ENCODE measurements at places on chromosomes 11 and 22. TPM values are rescaled to one million over a fixed set of nuclear protein-coding genes. Genes with fewer than 3 reads are reported as not detected.

Gene STX3
- 7.9 TPM for total RNA-seq

DNA sequence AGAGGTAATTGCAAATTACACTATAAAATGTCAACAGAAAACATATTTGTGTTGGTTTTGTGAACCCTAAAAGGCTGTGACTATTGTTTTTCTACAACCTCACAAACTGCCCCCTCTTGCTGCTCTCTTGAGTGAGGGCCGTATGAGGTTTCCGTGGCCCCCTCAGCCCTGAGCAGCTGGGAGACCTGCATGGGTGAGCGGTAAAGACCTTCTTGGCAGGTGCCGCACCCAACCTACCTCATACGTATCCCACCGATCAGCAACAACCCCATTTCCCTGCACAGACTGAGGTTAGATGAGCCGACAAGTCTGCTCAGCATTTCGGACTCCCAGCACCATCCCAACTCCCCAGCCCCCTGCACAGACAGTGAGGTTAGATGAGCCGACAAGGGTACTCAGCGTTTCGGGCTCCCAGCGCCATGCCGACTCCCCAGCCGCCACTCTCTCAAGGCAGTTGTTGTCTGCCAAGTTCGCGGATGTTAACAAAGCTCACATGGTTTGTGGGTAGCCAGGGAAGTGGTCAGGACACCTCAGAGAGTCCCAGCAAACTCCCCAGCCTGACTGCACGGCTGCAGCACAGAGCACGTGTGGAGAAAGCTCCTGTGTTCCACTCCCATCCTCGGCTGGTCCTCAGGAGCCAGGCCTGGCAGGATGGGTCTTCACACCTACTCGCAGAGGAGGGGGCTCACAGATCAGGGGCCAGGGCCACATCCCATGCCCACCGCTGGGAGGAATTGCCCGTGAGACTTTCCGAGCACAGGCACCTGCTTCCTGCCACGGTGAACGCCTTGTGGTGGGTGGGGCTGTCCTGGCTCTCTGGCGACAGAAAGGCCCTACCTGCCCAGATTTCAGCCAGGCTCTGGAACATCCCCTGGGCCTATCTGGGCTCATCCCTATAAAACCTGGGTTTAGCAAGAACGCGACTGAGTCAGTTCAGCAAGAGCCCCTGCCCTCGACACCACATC is 502.9 kb downstream of the BRD1 start:
- DNase-seq: no peak

DNA sequence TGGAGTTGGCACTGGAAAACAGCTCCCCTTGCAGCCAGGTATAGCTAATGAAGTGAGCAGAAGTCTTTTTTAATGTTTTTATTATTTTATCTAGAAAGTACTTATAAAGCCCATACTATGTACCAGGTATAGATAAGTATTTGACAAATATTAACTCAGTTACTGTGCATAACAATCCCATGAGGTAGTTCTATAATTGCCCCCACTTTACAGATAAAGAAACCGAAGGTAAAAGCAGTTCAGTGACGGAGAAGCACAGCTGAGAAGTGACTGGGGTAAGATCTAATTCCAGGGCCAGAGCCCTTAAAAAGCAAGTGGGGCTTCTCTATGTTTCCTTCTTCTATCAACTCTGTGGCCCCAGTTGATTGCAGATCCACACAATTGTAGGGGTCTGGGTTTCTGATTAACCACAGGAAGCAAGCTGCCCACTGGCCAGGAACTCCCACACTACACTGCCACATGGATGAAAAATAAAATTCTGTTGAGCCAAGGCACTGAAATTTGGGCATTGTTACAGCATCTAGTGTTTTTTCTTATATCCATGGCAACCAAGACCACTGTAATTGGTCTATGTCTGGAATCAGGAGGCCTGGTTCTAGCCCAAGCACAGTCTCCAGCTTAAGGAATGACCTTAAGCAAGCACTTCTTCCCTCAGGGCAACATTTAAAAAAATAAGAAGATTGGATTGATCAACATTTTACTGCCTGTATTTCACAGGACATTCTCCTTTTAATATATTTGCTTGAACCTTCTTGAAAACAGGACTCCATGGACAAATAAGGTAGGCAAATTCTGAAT is 55.3 kb upstream of the TEAD1 start:
- DNase-seq: no peak

DNA sequence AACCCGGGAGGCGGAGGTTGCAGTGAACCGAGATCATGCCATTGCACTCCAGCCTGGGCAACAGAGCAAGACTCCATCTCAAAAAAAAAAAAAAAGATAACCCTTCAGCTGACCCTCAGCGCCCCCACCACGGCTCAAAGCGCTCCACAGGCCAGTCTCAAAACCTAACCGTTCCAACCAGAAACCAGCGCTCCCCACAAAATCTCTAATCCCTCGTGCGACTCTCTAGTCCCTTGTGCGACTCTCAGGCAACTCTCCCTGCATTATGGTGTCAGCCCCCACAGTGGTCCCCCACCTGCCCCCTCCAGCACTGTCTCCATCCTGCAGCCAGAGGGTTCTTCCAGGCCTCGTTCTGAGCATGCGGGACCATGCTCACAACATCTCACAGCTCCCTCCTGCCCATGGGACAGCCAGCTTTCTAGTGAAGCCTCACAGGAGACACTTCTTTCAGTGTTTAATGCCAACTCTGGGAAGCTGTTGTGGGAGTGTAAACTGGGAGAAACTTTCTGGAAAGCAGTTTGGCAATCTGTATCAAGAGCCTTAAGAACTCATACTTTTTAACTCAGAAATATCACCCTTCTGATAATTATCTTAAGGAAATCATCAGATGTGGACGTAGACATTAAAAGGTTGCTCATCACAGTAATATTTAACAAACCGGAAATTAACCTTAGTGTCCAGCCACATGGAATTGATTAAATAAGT is 4.2 kb upstream of the RASGRP2 start:
- no peak for DNase-seq

Data from Karpas-422 (cell line).